Glomerular endothelial cell (primary cell): ENCODE measurements at places on chromosomes 3 and 15. TPM values are rescaled to one million over a fixed set of nuclear protein-coding genes. Genes with fewer than 3 reads are reported as not detected.

DNA sequence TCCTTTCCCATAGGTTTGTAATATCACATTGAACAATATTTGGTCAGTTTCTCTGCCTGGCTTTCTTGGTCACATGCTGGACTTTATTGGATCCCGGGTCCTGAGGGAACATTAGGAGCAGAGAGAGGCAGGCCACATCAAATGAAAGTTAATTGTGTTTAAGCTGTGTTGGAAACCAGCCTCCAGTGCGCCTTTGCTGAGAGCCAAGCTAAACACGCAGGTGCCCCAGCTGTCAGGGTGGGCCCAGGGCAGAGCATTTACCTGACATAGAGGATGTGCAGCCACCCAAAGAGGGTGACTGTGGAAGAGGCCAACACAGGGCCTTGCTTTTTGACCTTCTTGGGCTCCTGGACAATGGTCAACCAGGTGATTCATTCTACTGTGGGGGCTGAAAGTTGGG is 149.3 kb downstream of the EBLN2 start:
- DNase-seq = no peak

- DNase-seq = no peak
Observed at GRCh38 chr3:121223116-121223515, 315.1 kb downstream of the STXBP5L start.

The NCK1 gene
- 58.7 and 83.4 TPM in 2 replicates for total RNA-seq

The MOBP gene
- total RNA-seq = 0.23 TPM in 1 of 2 replicates, not detected in the other

The TMCO5A gene
- total RNA-seq = not detected in 2 replicates

DNA sequence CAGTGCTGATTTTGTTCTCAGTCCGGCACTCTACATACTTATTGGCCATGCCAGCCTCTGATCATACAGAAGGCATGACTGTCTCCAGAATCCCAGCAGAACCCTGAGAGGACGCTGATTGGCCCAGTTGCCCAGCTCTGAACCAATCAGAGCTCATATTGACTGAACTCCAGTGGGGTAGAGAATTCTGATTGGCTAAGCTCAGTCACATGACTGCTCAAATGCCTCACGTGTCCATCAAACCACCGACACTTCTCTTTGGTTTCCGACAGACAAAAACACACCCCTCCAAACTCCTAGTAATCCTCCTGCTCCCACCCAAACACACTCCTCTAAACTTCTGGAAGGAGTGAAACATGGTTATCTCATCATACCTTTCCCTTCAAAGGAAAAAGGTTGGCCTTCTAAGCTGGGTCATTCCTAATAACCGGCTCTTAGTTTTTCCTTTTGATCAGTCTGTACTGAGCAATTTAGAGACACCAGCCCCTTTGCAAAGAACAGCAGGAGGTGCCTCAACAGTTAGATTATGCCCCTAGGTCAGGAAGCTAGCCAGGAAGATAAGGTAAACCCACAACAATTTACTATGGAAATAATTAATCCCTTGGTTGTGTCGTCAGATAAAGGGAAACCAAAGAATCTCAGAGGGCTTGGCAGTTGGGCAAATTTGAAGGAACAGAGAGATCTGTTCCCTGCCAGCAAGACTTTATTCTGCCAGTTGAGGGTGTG is 187.8 kb downstream of the TLE3 start:
- DNase-seq = no peak

DNA sequence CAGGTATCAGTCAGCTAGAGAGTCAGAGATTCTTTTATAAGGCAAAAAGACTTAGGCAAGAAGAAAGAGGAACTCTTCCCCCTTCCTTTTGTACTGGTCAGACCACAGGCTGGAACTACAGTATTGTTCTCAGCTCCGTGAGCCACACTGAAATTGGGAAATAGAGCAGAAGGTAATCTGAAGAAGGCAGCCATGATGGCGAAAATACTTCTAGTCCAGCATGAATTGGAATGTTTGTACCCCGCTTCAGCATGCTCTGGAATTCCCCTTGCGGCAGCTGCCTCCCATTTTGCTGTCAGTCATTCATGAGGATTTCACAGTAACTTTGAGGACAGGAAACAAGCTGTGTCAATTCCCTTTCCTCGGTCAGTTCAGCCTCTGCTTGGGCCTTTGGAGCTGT is 96.2 kb downstream of the CORO2B start:
- DNase-seq = no peak

GRCh38 chr15:70436428-70436827 is 326.9 kb downstream of the UACA start:
- DNase-seq = no peak

The ADAMTS17 gene
- not detected in 2 replicates for total RNA-seq

DNA sequence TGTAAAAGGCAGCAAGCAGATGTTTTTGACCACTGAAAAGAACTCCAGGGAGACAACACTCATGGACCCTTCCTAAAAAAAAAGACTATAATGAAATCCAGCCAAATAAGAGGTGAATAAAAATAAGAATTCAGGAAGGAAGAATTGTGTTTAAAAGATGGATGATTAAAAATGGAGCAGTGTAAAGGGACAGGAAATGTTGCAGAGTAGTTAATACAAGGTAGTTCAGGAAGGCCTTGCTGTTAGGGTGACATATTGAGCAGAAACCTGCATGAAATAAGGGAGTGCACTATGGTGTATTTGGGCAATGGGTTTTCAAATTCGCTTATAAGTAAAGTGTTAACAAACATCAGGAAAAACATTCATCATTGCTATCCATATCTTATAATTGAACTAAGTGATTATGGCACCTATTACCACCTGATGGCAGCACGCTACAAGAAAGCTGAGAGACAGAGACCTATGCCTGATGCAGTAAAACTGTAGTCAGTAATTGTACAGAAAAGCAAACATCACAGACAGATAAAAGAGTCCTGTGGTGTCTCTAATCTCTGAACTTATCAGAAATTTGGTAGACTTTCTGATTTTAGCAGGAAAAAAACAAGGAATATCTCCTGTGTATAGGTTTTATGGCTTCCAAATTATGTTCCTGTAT is 5.8 kb upstream of the DBR1 start:
- no peak for DNase-seq

DNA sequence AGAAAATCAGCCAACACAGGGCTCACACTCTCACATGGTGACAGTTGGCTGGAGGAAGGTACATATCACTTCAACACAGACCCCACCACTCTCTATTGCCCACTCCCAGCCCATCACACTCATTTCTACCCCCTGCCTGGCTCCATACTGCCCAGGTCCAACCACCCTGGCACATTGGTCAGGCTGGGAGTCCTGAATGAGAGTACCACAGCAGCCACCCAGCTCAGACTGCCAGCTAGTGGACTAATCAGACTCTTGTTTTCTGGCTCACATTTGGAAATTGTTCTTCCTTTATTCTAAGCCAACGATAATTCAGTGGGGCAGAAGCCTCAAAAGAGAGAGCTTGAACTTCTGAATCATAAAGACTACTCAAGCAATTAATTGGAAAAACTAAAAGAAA is 20.0 kb downstream of the MRPL46 start:
- no peak for DNase-seq

The GOLGA6B gene
- not detected in 2 replicates for total RNA-seq

DNA sequence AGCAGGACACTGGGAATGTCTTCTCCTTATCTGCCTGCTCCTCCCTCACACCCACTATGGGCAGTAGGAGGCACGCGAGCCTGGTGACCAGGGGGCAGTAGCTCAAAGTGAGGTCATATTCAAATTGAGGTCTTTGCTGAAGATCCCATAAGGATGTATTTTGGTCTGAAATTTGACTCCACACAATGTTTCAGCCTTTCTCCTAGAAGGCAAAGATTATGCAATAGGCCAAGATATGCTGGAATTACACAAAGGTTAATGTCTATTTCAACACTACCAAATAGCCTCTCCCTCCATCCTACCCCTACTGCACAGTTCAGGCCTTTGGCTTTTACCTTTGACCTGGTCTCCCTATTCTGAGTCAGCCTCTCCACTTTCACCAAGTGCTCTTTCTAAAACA is 203.0 kb downstream of the TIGIT start:
- DNase-seq = no peak

DNA sequence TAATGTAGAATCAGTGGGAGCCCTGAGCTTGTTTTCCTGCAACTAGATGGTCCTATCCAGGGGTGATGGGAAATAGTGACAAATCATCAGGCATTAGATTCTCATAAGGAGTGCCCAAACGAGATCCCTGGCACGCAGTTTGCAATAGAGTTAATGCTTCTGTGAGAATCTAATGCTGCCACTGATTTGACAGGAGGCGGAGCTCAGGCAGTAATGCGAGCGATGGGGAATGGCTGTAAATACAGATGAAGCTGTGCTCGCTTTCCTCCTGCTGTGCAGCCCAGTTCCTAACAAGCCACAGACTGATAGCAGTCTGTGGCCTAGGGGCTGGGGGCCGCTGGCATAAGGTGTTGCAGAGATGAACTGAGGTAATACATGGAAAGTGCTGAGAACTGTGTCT is 28.3 kb upstream of the TMEM42 start:
- no peak for DNase-seq

DNA sequence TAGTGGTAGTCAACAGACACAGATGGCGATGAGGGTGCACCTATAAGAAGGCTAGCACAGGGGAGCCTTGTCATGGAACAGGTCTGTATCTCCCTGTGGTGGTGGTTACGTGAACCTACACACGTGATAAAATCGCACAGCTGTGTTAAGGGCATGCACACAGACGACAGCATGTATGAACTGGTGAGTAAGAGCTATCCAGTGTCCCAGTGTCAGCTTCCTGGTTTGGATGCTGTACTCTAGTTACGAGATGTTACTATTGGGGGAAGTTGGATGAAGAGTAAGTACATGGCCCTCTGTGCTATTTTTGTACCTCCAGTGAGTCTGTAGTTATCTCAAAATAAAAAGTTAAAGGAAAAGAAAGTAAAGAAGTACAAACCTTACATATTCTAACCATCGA is 38.2 kb downstream of the MTMR10 start:
- no peak for DNase-seq

GRCh38 chr3:46416125-46416810 is 9.2 kb downstream of the CCRL2 start:
- DNase-seq = no peak

- no peak for DNase-seq
Observed at GRCh38 chr3:161822291-161822690, 325.7 kb downstream of the OTOL1 start.

- DNase-seq = no peak
Observed at GRCh38 chr15:74888716-74889115, 1.1 kb upstream of the MPI start.

- DNase-seq = no peak
Observed at GRCh38 chr15:68629519-68630210, 50.9 kb downstream of the CORO2B start.

The CLEC3B gene
- not detected in 2 replicates for total RNA-seq

The TJP1 gene
- 99.0 and 142 TPM in 2 replicates for total RNA-seq

- DNase-seq = no peak
Observed at GRCh38 chr3:17342119-17342518, 400.3 kb downstream of the TBC1D5 start.

DNA sequence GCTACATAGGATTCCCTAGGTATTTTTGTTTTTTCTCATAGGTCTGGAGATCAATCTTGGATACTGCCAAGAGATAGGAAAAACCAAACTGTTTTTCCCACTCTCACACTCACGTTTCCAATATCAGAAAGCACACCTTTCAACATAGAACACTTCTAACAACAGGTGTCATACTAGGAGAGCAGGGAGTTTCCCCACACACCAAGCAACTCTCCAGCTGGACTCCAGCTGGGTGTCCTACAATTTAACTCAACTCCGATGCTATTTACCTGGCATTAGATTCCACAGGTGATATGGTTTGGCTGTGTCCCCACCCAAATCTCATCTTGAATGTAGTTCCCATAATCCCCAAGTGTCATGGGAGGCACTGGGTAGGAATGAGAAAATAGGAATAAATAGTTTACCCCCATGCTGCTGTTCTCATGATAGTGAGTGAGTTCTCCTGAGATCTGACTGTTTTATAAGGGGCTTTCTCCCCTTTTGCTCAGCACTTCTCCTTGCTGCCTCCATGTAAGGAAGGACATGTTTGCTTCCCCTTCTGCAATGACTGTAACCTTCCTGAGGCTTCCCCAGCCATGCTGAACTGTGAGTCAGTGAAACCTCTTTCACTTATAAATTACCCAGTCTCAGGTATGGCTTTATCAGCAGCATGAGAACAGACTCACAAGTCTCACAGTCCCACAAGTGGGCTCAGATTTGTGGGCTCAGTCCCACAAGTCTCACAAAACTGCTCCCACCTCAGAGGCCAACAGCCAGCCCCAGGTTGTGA is 354.5 kb upstream of the THBS1 start:
- no peak for DNase-seq

DNA sequence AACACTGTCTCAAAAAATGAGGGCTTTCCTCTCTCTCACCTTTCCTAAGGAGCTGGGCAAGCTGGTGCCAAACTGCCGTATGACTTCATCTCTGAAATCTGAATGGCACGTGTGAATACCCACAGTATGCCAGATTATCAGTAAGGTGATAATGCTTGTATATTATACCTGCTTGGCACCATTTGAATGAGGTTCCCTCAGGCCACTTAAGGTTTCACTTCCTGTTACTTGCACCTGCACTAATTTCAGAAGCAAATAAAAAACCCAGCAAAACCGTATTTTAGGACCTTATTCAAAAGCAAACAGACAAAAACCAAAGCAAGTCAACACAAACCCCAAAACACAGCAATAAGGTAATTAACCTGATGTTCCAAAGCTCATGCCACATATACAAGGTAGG is 19.7 kb downstream of the FOXP1 start:
- DNase-seq = no peak

The FHIT gene
- 0.48 and 8.1 TPM in 2 replicates for total RNA-seq

The MESP2 gene
- 0.15 TPM in 1 of 2 replicates, not detected in the other for total RNA-seq

The PSTPIP1 gene
- not detected in 2 replicates for total RNA-seq

The CYP11A1 gene
- not detected in 2 replicates for total RNA-seq

DNA sequence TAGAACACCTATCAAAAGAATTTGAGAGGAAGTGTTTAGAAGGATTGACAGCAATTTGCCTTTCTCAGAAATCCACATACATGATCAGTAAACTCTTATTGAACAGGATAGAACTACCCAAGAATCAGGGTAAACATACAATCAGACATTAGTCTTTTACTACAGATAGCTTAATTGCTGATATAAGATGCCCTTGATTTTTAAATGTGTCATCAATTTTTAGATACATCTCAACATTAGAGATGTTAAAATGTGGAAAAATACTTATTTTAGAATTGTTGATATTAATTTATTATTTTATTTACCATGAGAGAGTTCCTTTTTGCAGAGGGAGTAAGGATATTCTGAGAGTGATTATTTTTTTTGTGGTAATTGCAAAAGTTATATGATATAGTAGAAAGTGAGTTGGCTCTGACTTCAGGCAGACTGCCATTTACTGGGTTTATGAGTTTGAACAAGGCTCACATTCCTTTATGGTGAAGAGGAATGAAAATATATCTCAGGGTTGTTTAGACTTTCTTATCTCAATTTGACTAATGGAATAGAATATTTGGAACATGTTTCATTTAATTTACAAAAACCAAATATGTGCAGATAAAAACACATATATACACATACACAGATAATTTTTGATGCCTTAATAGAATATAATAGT is 302.8 kb upstream of the GOLIM4 start:
- no peak for DNase-seq

DNA sequence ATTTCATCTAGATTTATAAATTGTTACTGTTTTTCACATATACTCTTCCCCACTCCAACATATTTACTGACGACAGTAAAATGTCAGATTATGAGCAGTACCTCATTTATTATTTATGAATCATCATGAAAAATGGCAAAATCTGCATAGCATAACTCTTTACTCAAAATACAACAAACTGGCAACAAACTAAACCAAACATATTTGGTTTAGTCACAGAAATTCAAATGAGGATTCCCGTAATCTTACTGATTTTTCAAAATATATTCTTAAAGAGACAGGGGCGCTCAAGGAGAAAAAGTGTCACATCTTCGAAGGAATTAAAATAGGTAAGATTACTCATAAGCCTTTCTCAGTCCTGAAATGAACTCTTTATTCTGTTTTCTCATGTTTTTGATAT is 3.0 kb upstream of the GPR87 start:
- no peak for DNase-seq

The C3orf80 gene
- total RNA-seq = not detected in 2 replicates
